Motor neuron (in vitro differentiated cells): ENCODE measurements at places on chromosomes 7 and 10.

GRCh38 chr7:6393667-6394056 lies 54.1 kb downstream of the DAGLB start:
- no peak for ATAC-seq

- ATAC-seq = no peak
Observed at GRCh38 chr10:47257396-47258120, 42.4 kb upstream of the GDF10 start.

DNA sequence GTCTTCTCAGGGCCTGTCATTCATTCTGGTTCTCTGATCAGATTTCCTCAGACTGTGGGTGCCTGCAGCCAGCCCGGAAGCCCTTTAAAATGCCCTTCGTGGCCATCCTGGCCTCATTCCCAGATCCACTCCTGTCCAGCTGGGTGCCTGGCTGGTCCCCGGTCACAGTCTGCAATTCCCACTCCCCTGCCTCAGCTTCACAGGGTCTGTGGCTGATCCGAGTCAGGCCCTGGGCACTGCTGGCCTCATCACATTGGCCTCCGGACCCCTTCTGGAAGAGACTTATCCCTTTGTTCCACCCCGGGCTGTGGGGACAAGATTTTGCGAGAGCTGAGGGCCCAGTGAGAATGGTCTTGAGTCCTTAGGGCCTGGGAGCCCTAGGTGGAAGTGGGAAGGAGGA lies 12.1 kb downstream of the DOCK1 start:
- ATAC-seq = no peak

DNA sequence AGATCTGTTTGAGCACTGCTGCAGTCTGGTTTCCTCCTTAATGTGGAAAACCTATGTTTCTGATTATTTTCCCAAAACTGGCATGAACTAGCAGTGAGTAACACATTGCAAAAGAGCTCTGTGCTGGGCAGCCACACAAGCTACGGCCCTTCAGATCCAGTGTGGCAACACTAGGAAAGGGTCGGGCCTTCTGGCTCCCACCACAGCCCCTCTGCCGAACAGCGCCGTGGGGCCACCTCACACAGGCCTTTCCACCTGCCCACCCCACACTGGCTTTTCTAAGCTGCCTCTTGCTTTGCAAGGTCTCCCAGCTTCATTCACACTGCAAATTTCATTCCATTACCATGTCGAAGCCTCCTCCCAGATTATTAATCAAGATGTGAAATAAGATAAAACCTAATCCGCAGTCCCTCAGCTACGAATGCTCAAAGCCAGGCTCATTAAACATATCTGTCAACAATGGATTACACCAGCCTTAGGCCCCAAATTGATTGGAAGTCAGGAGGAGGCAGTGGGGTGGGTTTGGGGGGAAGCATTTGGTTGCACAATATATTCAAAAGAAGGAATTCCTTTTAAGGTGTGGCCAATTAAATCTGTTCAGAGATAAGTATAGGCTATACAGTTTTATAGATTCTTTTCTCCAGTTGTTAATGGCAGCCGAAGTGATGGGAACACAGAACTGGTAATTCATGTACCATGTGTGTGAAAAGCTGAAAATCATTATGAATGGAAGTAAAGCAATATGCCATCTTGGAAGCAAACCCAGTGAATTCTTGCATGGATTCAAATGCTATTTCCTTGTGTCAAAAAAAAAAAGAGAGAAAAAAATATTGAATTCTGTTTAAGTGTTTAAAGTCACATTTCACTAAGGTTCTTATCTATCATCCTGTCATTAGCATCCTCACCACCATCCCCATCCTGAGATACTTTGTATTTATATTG lies 223.7 kb downstream of the MTERF1 start:
- peak; percentile 59 for ATAC-seq

DNA sequence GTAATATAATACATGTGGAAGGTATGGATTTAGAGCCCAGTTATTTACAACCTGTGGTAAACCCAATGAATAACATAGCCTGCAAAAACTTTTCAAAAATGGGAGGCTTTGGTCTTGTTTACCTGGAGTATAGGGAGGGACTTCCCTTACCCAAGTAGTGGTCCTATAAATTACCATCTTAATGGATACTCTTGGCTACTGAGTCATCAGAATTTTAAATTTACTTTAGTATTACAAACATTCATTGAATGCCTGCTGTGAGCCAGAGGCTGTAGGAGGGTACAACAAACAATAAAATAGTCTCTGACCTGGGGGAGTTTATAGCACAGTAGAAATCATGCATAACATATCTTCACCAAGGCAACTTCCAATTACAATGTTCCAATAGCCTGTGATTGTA lies 365.1 kb downstream of the BBS9 start:
- ATAC-seq = peak; percentile 22

DNA sequence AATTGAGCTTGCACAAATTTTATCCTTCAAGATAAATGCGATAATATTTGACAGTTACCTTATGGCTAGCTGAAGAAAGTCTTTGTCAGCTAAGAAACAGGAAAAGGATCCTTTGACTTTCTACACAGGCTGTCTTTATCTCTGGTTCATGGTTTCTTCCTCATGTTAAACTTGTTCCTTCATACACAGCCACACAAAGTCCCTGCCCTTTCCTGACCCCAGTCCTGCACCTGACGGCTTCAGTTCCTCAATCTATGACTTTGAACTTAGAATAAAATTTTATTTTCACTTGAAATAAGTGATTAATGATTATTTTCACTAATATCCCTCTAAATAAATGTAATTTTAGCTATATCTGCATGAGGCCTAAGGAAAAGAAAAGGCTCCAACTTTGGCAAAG lies 77.8 kb upstream of the PRSS1 start:
- ATAC-seq = no peak

GRCh38 chr7:49791088-49791741 lies 17.8 kb downstream of the VWC2 start:
- peak; percentile 61 for ATAC-seq

DNA sequence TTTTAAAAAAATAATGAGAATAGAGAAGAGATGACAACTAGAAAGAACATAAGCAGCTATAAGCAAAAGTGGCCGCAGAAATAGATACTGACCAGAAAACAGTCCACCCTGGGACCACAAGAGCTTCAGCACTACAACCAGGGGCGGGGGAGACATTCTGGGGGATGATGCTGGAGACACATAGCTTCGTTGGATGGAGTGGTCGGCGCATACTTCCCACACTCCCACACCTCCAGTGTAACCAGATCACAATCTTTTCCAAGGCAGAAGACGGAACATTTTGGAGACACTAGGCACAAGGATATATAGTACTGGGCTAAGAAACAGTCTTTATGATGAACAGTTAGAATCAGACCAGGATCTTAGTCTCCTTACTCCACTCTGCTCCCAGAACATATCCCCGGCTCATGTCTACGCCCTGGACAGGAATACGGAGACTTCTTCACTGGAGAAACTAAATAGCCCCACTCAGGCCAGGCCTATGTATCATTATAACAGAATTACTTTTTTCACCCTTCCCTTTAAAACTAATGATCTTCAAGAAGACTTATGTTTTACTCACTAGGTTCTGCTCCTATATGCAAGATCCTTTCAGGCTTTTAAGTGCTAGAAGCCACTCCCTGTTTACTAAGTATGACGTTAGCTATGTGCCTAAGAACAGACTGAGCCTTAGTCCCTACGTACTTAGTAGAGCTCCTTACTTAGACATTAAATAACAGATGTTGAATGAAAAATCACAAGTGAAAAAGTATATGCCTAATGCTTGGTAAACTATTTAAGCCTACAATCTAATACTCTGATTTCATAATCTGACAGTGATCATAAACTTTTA lies 169.6 kb downstream of the SRPK2 start:
- ATAC-seq = no peak

GRCh38 chr10:110746254-110746826 lies 102.2 kb downstream of the RBM20 start:
- peak; percentile 94 for ATAC-seq

DNA sequence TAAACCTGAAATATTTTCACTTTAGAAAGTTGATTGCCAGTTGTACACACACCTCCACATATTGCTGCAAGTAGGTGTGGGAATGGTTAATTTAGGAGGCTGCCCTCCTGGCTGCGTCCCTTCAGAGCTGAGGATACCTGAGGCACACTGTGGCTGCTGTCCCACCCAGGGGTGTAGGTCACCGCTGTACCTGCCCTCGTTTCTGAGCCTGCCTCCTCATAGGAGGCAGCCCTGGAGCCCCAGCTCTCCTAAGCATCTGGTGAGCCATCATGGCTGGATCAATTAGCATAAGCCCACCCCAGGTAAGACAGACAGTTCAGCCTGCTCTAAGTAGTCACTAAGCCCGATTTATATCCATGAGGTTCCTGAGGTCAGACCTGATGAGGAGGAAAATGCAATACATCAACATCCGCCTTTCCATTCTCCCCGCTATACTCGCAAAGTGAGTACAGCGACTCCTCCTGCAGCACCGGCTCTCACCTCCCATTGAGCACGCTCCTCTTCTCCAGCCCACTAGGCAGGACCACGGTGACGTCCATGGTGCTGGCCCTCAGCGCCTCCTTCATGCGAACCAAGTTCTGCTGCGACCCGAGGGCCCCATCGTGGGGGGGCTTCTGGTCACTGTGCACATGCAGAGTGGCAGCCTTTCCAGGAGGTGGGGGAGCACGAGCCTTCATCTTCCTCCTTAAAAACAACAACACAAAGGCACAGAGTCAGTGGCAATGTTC lies 97.2 kb downstream of the COBL start:
- ATAC-seq = no peak

- peak; percentile 70 for ATAC-seq
Observed at GRCh38 chr7:85030893-85031292, 156.0 kb downstream of the SEMA3D start.

GRCh38 chr10:97960269-97961056 lies 70.0 kb downstream of the CRTAC1 start:
- no peak for ATAC-seq

- ATAC-seq = no peak
Observed at GRCh38 chr7:155724327-155725005, 80.0 kb downstream of the RBM33 start.

DNA sequence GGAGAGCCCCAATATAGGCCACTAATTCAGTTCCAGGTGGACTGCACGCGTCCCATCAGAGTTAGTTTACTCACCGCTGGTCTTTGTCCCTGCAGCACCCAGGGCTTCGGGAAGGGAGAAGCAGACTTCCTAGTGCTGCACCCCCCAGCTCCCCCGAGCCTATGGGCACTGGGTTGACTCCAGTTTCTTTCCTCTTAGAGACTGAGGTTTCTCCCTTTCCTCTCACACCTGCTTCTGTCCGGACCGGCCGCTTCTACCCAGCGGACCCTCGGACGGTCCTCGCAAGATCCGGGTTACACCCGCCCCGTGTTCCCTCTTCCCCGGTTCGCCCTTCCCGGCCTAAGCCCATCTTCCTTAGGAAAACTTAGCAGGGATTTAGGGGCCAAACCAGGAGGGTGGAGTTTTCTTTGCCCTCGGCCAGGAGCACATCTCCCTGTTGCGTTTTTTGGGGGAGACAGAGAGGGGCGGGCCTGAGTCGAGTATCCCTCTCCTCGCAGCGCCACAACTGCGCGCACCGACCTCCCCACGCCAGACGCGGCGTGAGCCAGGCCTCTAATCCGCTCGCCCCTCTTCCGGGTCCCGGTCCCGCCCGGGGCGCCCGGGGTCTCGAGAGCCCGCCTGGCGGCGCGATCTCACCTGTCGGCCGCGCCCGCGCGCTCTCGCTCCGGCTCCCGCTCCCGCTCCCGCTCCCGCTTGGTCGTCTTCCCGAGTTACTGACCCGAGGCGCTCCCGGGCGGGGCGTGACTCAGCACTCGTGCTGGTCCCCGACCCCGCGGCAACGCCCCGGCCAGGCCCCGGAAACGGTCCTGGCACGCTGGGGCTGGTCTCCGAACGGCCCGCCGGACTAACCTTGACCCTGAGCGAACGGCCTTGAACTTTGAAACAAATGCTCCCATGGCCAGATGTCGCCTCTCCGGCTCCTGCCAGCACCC lies at the start of gene AIFM2:
Gene AIFM2 (minus strand): TSS at position 728 of the 932 bp plus-strand sequence. CDS start 8,741 bp downstream, outside the sequence.
- peak; percentile 89 for ATAC-seq

GRCh38 chr10:129511758-129512157 lies 44.7 kb downstream of the MGMT start:
- no peak for ATAC-seq

DNA sequence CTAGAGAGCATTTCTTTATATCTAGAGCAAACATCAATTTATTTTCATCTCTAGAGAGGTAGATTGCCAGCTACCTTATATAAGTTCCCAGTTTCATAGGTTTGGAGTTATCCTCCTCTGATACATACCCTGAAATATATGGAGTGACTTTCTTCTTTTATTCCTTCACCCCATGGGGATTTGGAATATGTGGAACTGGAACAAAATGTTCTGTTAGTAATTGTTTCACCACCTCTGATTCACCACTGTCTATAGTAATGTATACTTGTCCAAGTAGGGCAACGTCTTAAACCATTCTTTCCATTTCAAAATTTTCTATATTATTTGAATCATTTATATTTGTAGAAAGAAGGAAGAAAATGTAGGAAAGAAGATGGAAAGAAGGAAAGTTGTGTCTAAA lies 511.2 kb upstream of the KCND2 start:
- no peak for ATAC-seq

GRCh38 chr7:44738051-44738723 lies 10.5 kb upstream of the ZMIZ2 start:
- ATAC-seq = no peak

DNA sequence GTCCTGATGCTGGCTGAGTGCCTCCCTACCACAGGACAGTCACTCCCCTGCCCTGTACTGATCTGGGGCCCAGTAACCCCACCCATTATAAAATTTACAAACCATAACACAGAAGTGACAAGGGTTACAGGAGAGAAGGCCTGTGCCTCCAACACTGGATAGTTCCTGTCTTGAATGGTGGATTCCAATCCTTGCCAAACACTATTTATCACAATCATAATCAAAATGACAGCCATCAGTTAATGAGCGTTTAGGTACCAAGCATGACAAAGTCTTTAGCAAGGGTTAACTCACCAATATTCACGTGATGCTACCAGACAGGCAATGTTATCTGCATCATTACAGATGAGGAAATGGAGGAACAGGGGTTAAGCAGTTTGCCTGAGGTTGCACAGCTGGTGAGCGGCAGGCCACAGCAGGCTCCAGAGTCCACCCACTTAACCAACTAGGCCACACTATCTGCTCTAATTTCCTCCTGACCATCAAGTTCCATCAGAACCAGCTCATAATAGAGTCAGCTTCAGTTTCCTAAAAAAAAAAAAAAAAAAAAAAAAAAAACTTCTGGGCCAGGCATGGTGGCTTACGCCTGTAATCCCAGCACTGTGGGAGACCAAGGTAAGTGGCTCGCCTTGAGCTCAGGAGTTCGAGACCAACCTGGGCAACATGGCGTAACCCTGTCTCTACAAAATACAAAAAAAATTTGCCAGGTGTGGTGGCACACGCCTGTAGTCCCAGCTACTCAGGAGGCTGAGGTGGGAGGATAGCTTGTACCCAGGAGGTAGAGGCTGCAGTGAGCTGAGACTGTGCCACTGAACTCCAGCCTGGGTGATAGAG lies 14.2 kb downstream of the PDLIM1 start:
- no peak for ATAC-seq

DNA sequence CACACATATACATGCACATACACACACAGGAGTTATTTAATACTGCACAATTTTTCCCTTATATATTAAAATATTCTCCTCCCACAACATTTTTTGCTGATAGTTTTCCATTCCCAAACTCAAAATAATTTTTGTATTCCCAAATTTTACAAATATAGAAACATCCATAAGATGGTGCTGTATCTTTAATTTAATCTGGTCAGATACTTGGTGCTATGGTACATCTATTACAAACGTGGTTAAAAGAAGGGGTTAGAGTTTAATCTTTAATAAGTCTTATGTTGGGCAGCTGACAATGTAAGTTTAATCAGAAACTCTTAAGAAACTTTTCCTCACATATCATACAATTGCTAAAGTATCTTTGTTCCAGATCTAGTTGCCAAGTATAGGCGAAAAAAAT lies 10.2 kb upstream of the CADPS2 start:
- no peak for ATAC-seq
